Prostate gland (tissue), 2 donors: ENCODE measurements at places on chromosomes 16 and 17.

GRCh38 chr16:10852948-10853347 is 24.1 kb upstream of the CIITA start:
- H3K4me3 ChIP-seq, result no peak overlapping the region
- H3K4me1 ChIP-seq, result no peaks in the 10 kb centered on the region
- no peak for DNase-seq
- H3K27me3 ChIP-seq, result no peaks in the 10 kb centered on the region
- H3K36me3 ChIP-seq, result no peaks in the 10 kb centered on the region

GRCh38 chr16:56302506-56302905 is 111.2 kb downstream of the GNAO1 start:
- no peak overlapping the region for H3K27ac ChIP-seq
- no peak overlapping the region for H3K4me3 ChIP-seq
- H3K27me3 ChIP-seq, result no peaks in the 10 kb centered on the region
- H3K36me3 ChIP-seq, result no peaks in the 10 kb centered on the region

DNA sequence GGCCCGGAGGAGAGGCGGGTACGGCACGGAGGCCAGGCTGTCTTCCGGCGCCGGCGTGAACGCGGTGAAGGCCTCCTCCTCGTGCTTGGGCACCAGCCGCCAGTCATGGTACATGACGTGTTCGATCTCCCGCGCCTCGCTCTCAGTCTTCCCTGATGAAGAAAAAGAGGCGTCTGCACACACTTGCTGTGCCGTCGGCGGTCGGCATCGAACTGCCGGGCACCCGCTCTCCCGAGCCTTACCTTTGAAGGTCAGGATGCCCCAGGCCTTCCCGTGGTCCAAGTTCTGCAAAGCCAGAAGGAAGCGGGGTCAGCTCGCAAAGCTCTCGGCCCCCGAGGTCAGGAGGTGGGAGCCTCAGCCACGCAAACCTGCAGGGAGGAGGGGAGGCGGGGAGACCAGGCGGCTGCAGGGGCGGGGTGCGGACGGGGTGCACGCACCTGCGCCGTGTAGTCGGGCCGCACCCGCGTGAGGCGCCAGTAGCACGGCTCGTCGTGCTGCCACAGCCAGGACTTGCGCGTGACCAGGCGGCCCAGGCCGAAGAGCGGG is at the start of gene EME2:
Gene EME2 (plus strand): TSS at position 449 of the 546 bp plus-strand sequence. CDS start 418 bp downstream, outside the sequence.
- peak within 1 kb of the TSS; percentile 96 for H3K27ac ChIP-seq
- peaks cover 14% of the 10 kb centered on the region for H3K4me1 ChIP-seq
- no peaks in the 10 kb centered on the region for H3K27me3 ChIP-seq
- peaks cover 7% of the 10 kb centered on the region for H3K36me3 ChIP-seq
- DNase-seq, result no peak

GRCh38 chr17:15124264-15124595 is 140.9 kb downstream of the PMP22 start:
- no peak overlapping the region for H3K4me3 ChIP-seq
- no peaks in the 10 kb centered on the region for H3K4me1 ChIP-seq
- no peak for DNase-seq
- H3K27ac ChIP-seq, result no peak overlapping the region
- H3K27me3 ChIP-seq, result peaks cover 2% of the 10 kb centered on the region

DNA sequence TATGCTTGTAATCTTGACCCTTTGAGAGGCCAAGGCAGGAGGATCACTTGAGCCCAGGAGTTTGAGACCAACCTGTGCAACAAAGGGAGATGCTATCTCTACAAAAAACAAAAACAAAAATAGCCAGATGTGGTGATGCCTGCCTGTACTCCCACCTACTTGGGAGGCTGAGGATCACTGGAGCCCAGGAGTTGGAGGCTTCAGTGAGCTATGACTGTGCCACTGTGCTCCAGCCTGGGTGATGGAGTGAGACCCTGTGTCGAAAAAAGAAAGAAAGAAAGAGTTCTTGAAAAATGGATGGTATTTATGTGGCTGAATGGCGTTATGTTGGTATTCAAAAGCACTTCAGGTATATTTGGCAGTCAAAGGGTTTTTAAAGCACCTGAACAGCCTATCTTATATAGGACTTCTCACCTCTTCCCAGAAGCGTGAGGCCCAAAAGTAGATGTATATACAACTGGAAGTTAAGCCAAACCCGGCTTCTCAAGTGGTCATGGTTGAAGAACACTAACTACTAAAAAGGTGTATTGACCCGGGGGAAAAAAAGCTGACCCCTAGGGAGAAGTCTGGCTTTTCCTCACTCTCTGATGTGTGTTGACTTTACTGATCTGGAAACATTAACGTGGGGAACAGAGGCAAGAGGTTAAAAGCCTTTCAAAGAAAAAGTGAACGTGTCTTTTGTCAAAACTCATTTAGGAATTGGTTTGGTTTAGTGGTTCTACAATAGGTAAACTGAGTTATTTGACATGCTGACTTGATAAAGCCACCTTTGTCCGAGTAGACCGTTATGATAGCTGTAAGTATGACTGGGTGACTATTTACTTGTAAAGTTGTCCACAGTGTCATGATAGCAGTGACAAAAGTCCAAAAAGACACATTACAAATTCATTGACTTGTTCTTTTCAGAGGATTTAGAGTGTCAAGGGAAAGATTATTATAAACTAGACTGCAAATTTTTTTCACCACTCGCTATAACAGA is 183.4 kb downstream of the IRX3 start:
- no peaks in the 10 kb centered on the region for H3K27me3 ChIP-seq
- no peak overlapping the region for H3K4me3 ChIP-seq
- H3K4me1 ChIP-seq, result no peaks in the 10 kb centered on the region
- no peak for DNase-seq

DNA sequence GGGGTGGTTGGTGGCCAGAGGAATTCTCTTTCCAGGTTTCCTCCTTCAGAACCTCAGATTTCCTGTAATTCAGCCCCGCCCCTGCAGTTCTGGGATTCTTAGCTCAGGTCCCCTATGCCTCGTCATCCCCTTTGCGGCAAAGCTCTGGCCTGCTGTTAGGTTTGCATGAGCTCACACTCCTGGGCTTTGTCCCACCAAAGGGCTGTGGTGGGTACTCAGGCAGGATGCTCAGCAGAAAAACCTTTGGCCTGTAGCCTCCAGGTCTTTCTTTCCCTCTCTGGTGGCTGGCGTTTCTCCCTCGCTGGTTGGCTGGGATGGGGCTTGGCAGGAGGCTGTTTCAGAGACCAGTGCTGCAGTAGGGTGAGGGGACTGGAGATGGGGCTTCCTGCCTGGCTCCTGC is 9.6 kb upstream of the PLEKHG4 start:
- H3K27ac ChIP-seq, result no peak overlapping the region
- no peaks in the 10 kb centered on the region for H3K36me3 ChIP-seq
- H3K27me3 ChIP-seq, result no peaks in the 10 kb centered on the region
- DNase-seq, result no peak
- no peaks in the 10 kb centered on the region for H3K4me1 ChIP-seq
